ENCODE measurements at places on chromosomes 16 and 17.
A peak's percentile ranks its signal among the peaks of the same experiment; 100 is the strongest.

DNA sequence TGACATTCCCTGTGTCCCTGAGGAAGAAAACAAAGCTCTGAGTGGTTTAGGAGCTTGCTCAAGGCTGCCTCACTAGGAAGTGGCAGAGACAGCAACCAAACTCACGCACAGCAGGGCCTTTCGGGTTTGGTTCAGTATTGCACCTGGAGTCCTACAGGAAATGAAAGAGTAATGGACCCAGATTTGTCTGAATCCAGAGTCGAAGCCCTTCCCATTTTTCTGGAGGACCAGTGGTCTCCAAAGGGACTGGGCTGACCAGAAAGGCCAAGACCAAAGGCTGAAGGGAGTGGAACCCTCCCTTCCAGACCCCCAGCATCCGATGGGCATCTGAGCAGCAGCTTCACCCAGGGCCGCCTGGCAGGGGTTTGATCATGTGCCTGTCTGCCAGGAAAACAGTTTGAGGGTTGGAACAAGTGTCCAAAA lies 85.5 kb upstream of the RPL38 start:
- no peak for DNase-seq

DNA sequence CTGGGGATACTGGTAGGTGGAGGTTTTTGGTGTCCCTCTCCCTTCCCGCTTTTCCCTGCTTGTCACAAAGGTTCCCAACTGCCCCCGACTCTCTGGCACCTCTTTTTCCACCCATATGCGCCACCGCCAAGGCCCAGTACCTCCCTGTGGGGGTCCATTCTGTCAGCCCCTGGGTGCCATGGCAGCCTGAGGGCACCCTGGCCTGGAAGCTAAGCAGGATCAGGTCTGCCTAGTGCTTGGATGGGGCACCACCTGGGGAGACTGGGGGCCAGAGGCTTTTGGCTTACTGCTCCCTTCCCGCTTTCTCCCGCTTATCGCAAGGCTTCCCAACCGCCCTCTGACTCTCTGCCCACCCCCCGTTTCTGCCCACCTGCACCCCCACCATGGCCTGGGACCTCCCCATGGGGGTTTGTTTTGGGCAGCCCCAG lies 2286.4 kb downstream of the TP53TG3F start:
- DNase-seq = no peak

GRCh38 chr16:28623172-28623711 lies 13.4 kb upstream of the SULT1A1 start:
- DNase-seq = peak; percentile 20

DNA sequence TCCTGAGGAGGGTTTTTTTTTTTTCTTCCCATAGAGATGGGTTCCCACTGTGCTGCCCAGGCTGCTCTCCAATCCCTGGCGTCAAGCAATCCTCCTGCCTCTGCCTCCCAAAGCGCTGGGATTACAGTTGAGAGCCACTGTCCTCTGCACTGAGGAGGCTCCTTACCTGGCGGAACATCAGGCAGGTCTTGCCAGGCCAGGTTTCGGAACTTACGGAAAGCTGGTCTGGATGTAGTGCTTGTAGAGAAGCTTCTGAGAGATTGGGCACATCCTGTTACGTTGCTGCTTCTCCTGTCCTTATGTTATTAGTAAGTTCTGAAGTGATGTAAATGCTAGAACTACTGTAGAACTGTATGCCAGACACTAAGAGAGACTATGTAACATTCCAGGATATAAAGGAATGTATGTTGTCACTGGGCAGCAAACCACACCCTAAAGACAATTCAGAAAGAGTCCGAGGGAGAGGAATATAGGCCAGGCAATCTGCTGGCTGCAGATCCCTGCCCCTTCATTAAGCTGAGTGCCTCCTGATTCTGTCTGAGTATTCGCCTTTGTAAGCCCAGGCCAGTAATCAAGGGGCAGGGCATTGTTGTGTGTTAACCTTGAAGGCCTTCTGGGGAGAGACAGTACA lies 21.1 kb downstream of the ETV4 start:
- no peak for DNase-seq

DNA sequence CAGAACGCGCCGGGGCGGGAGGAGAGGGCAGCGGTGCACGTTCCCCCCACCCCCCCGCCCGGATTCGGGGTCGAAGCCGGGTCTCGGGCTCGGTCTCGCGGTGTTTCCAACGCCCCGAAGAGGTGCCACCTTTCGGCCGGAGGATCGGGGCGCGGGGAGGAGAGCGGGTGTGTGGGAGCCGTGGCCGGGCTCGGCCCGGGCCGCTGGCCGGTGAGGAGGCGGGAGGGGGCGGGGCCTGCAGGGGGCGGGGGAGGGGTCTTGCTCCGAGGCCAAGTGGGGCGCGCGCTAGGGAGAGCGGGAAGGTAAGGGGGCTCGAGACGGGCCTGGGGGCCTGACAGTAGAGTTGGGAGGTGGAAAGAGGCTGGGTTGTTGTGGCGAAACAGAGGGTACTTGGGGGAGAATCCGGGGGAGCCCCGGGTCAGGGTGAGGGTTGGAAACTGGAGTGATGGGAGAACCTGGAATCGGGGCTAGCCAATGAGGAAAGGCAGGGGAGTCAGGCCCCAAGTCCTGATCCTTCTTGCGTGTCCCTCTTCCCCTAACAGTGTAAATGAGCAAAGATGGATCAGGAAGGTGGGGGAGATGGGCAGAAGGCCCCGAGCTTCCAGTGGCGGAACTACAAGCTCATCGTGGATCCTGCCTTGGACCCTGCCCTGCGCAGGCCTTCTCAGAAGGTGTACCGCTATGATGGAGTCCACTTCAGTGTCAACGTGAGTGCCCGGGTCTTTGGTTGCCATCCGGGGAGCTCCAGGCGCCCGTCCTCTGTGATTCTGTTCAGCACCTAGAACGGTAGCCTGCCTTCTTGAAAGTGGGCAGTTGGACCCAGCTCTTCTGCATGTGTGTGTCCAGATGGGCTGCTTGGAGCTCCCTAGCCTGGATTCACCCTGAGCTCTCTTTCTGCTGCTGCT lies 873 bp downstream of the SETD1A start:
- DNase-seq = no peak

DNA sequence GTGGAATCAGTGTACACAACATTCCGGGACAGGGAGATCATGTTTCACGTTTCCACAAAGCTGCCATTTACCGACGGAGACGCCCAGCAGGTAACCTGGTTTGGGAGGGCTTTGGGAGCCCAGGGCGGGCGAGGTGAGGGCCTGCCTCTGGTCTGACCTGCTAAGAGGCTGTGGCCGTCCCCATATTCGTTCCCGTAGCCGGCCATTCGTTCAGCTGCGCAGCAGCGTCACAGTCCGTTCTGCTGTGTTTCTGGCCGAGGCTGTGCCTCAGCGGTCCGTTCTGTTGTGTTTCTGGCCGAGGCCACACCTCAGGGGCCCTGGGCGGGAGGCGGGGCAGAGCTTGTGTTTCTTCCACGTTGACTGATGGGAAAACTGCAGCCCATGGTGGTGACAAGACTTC lies 68.0 kb downstream of the OR1D5 start:
- DNase-seq = no peak

GRCh38 chr16:22641131-22641628 lies 130.5 kb downstream of the NPIPB5 start:
- no peak for DNase-seq

GRCh38 chr17:73603971-73604370 lies 40.3 kb downstream of the SDK2 start:
- DNase-seq = no peak

DNA sequence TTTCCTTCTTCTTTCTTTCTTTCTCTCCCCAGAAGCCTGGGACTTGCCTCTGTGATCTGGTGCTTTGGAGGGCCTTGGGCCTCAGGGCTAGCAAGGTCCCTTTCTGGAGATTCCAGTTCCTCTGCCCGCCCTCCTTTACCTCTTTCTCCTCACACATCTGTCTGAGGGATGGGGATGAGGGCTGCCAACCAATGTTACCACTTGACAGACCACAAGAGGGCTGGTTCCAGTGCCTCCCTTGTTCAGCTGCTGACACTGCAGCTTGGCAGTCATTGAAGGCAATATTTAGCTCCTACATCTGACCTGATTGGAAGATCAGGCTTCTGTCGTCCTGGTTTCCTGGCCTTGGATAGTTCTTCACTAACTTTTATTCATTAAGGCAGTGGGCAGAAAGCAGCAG lies 3.6 kb upstream of the ZNF652 start:
- DNase-seq = no peak

DNA sequence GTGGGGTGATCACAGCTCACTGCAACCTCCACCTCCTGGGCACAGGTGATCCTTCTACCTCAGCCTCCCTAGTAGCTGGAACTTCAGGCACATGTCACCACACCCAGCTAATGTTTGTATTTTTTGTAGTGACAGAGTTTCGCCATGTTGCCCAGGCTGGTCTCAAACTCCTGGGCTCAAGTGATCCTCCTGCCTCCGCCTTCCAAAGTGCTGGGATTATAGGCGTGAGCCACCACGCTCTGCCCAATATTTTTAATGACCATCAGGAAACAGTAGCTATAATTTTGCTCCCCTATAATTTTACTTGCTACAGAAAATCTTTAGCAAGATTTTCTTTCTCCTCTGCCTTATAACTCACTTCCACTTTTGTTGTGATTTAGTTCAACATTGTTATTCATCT lies 29.7 kb upstream of the APPBP2 start:
- no peak for DNase-seq

GRCh38 chr17:82241183-82241925 lies 12.5 kb downstream of the SLC16A3 start:
- no peak for DNase-seq

Data from stimulated activated CD8-positive, alpha-beta memory T cell treated with anti-CD3 and anti-CD28 coated beads, Interleukin-7, amount 100 ng/mL, for 1 hour (primary cell).